ENCODE measurements at places on chromosomes 1 and 21.

DNA sequence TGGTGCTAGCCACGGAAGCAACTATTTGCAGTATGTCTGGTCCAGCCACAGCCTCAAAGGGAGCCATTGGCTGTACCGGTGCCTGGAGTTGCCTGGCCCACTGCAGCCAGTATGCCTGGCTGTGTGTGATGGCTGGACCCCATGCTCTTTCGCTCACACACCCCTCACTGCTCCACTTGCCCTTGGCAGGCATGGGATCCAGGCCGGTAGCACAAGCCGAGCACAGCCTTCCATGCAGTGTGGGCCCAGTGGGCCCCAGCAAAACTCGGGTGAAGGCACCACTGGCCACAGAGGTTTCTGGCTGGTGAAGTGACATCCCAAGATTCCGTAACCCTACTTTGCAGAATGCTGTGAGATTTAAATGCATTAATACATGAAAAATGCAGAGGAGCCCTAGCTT is 665.8 kb downstream of the PLPP3 start:
- DNase-seq, result no peak

- DNase-seq, result no peak
These were observed 13.3 kb downstream of the PLPPR5 start for GRCh38 chr1:98991127-98992012.

DNA sequence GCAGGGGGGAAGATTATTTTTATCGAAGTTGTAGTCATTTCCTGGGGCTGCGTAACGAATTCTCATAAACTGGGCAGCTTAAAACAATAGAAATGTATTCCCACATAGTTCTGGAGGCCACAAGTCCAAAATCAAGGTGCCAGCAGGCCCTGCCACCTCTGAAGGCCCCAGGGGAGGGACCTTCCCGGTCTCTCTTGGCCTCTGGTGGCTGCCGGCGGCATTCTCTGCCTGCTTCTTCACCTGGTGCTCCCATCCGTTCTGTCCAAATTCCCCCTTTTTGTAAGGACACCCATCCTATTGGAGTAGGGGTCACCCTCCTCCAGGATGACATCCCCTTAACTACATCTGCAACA is 92.8 kb downstream of the PDE9A start:
- DNase-seq, result no peak

- no peak for DNase-seq
These were observed 110.6 kb downstream of the USP25 start for GRCh38 chr21:15840406-15840805.

All from cardiac septum (tissue), 1 donor.